ENCODE measurements at places on chromosomes 6 and 20. TPM values are rescaled to one million over a fixed set of nuclear protein-coding genes. Genes with fewer than 3 reads are reported as not detected.
A peak's percentile ranks its signal among the peaks of the same experiment; 100 is the strongest.

DNA sequence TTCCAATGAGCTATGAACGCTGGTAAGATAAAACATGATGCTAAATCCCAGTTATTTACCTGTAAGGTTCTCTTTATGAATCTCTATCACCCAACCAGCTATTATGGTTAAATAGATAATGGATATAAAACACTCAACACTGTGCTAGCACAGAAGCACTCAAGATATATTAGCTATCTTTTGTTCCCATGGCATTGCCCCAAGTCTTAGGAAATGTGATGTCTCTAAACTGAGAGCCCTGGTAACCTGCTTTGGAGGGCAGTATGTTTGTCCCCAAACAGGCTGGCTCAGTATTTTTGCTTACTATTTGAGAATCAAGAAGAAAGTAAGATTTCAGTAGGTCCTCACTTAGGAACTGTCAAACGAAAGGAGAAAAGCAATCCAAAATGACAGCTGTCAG lies 90.5 kb downstream of the BTBD9 start:
- DNase-seq = no peak

DNA sequence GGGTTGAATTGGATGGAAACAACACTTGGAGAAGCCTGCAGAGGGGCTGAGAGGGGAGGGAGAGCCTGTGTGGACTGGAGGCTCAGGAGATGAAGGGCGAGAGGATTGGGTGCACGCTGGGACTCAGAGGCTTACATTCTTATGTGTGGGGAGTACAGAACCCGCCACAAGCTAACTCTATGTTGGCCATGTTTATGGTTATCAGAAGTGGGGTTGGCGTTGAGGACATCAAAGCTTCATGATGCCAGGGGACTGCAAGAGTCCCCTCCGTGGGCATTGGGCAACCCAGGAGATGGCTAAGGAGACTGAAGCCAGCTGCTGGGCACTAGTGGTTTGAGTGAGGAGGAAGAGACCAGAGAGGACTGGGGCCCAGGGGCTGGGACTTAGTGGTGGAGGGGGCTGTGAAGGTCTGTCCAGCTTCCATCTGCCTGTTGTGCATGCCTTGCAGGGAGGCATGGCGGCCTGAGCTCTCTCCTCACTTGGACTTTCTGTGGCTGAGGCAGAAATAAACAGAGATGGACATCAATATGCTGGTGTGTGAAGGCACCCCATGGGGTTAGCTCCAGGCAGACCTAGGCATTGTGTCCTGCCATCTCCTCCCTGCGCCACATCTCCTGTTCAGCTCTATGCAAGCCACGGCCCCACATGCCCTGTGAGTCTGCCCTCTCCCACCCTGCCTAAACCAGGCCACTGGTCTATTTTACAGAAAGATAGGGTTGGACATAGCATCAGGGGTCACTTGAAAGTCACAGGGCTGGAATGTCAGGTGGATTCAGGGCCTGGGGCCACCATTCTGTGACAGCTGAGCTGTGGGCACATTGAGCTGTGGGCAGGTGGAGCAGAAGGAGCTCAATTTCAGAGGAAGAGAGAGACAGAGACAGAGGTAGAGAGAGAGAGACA lies 61.6 kb downstream of the PHACTR3 start:
- DNase-seq = no peak

DNA sequence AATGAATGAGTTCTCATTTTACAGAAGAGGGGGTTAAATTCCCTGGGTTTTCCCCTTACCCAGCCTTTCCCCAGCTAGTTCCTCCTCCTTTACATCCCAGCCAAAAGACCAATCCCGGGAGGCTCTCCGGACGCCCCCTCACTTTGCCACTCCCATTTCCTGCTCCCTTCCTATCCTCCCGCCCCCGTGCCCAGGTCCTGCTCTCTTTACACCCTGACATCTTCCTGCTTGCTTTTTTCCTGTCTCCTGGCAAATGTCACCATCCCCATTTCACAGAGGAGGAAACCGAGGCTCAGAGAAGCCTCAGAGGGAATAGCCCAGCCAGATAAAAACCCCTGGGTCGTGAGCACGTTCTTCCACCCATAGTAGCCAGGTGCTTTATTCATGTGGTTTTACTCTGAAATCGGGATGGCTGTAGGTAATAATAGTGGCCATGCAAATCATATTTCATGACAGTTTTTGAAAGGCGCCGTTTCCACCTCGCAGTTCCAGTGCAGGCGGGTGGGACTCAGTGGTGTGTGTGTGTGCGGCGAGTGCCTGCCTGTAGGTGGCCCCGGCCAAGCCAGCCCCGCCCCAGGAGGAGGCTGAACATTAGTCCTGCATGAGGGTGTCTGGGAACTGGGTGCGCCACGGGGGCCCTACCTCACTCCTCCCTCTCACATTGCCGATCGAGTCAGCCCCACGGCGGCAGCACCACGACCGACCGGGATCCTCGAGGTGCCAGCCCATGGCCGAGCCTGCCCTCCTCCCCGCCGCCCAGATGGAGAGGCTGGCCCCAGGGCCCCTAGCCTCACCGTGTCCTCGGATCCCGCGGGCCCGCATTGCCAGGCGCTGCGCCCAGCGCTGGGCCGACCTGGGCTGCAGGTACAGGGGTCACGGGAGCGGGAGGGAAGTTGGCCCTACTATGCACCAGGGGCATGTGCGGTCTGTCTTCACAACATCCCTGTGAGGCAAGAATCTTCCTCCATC lies at the start of gene ARHGAP40:
Gene ARHGAP40 (plus strand): TSS at position 594 of the 969 bp plus-strand sequence.
- DNase-seq = no peak

GRCh38 chr20:610130-611046 lies at the start of gene TCF15:
Gene TCF15 (minus strand): TSS chr20:610309. CDS start chr20:610237, 72 bp downstream.
- peak; percentile 53 for DNase-seq

DNA sequence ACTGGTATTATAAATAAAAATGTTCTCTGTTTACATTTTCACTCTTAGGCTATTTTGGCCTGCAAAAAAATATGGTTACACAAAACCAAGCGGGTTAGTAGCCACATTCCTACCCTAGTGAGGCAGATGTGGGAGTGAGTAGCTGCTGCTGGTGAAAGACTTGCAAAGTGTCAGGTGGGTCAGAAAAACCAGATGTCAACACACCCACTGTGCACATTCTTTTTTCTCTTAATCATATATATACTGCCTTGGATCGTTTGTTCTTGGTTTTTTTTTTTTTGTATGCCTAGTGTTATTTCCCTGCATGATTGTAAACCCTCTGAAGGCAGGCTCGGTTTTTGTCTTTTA lies 68.0 kb upstream of the TFB1M start:
- DNase-seq = no peak

DNA sequence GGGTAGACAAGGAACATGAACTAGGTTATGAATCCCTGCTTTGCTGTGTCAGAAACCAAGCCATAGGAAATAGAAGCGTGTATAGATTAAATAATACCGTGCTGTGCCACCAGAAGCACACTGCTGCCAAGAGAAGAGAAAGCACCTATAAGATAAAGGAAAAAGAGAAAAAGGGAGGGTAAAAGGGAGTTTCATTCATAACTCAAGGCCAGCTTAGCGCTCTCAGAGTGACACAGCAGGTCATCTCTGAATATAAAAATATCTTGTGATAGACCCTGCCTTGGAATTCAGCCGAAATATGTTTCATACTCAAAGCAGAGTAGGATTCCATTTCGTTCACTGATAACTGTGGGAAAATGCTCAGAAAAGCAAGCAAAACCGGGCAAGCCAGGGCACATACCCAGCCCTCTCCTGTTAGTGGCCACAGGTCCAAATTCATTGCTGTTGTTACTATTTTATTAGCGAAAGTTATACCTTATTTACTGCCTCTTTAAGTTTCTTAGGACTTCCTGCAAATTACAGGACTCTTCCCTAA lies 8.7 kb downstream of the JAG1 start:
- DNase-seq = no peak

GRCh38 chr6:18654821-18655220 lies 267.7 kb downstream of the RNF144B start:
- DNase-seq = no peak

AK9 gene
- 5.3 TPM for total RNA-seq

GRCh38 chr6:69866351-69866769 lies at the start of gene COL19A1:
Gene COL19A1 (plus strand): TSS chr6:69866556. CDS start chr6:69879568, 13,012 bp downstream.
- DNase-seq = peak; percentile 24

GRCh38 chr20:32538526-32538939 lies 46.6 kb downstream of the NOL4L start:
- no peak for DNase-seq

DNA sequence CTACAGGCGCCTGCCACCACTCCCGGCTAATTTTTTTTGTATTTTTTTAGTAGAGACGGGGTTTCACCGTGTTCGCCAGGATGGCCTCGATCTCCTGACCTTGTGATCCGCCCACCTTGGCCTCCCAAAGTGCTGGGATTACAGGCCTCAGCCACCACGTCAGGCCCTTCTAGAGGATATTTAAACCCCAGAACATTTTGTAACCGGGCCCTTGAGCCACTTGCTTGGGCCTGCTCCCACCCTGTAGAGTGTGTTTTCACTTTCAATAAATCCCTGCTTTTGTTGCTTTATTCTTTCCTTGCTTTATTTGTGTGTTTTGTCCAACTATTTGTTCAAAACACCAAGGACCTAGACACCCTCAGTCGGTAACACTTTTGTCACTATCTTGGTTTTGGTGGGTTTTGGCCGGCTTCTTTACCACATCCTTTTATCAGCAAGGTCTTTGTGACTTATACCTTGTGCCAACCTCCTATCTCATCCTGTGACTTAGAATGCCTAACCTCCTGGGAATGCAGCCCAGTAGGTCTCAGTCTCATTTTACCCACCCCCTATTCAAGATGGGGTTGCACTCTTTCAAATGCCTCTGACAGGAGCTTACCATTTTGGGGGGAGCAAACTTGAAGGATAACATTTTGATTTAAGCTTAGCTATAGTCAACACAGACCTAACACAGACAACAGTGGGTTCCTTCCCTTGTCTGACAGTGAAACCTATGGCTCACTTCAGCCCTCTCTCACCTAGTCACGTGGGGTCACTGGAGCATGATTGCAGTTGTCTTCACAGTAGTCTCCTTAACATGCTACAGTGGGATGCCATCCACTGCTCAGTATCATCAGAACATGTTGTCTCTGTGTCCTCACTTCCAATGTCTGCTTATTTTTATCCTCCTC lies 27.9 kb upstream of the KIF6 start:
- DNase-seq = no peak

GRCh38 chr6:134175532-134176263 lies 123.3 kb upstream of the SLC2A12 start:
- DNase-seq = peak; percentile 57

DNA sequence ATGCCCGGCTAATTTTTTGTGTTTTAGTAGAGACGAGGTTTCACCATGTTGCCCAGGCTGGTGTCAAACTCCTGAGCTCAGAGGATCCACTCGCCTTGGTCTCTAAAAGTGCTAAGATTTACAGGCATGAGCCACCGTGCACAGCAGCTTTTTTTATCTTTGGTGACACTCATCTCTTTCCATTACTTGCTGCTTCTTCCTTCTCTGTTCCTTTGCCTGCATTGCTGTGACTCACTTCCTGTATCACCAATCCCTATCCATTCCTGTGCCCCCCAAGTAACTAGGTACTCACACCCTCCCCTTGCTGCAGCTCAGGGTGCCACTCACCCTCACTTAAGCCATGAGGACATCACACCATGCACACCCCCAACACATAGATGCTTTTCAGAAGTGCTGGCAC lies 24.6 kb downstream of the KHDC1L start:
- DNase-seq = no peak

DNA sequence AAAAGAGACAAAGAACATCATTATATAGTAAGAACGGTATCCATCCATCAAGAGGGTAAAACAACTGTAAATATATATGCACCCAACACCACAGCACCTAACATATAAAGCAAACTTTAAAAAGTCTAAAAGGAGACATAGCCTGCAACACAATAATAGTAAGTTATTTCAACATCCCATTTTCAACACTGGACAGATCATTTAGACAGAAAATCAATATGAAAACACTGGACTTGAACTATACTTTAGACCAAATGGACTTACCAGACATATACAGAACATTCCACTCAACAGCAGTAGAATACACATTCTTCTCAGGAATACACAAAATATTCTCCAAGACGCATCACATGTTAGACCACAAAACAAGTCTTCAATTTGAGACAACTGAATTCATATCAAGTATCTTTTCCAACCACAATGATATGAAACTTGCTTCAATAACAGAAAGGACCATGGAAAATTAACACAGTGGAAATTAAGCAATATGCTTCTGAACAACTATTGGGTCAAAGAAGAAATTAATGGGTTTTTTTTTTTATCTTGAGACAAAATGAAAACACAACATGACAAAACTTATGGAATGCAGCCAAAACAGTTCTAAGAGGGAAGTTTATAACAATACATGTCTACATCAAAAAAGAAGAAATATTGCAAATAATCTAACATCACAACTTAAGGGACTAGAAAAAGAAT lies 23.9 kb upstream of the ASF1A start:
- no peak for DNase-seq

DEFB116 gene
- total RNA-seq = not detected

DNA sequence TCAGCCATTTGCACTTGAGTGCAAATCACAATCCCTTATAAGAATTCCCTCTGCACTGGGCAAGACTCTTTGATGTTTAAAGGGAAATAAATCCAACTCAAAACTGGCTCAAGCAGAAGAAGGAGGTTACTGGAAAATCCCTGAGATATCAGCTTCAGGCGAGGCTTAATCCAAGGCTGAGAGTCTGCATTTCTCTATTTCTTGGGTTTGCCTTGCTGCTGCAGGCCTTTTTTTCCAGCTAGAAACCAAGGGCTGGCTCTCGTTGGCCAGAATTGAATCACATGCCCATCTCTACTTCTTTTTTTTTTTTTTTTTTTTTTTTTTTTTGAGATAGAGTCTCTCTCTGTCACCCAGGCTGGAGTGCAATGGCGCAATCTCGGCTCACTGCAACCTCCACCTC lies 11.7 kb downstream of the HCK start:
- DNase-seq = no peak
